ENCODE measurements at places on chromosomes 13 and 19.

DNA sequence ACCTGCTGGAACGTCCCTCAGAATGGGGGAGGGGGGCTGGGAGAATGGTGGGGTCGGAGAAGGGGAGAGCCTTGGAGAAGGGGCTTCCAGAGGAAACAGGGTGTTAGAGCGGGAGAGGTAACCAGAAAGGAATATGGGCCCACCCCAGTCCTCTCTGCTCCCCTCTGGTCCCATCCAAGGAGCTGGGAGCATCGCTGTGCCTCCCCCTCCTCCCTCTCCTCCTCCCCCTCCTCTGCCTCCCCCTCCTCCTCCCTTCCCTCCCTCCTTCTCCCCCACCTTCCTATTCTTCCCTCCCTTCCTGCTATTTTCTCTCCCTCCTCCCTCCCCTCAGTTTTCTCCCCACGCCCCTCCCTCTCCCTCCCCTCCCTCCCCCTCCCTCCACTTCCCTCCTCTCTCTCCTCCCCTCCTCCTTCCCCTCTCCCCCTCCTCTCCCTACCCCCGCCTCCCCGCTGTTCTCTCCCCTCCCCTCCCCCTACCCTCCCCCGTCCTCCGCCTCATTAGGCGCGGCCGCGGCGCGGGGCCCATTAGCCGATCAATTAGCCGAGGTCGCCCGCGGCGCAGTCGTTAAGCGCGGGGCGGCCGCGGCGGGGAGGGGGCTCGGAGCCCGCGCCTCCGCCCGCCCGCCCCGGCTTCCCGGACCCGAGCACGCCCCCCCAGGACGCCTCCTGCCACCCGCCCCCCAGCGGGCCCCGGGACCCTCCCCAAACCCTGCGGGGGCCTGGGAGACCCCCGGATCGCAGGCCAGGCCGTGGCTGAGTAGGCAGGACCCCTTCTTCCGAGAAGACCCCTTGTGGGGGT, 15.4 kb downstream of the TLE5 start:
- no peak for DNase-seq

DNA sequence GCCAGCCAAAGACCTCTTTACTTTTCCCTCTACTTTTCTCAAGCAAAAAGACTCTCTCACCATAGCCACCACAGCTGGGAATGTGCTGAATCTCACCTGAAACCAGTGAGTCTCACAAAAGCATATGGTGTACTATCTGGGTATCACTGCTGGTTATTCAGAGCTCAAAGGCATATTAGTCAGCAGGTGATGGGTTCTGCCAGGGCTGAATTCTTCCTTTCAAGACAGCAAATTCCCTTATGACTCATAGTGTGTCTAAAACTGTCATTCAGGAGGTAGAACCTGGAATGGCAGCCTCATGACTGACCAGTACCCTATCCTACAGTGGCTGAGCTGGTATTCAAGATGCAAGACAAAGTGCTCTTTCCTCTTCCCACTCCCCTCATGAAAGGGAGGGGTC, 2859.1 kb downstream of the PCDH9 start:
- no peak for DNase-seq

DNA sequence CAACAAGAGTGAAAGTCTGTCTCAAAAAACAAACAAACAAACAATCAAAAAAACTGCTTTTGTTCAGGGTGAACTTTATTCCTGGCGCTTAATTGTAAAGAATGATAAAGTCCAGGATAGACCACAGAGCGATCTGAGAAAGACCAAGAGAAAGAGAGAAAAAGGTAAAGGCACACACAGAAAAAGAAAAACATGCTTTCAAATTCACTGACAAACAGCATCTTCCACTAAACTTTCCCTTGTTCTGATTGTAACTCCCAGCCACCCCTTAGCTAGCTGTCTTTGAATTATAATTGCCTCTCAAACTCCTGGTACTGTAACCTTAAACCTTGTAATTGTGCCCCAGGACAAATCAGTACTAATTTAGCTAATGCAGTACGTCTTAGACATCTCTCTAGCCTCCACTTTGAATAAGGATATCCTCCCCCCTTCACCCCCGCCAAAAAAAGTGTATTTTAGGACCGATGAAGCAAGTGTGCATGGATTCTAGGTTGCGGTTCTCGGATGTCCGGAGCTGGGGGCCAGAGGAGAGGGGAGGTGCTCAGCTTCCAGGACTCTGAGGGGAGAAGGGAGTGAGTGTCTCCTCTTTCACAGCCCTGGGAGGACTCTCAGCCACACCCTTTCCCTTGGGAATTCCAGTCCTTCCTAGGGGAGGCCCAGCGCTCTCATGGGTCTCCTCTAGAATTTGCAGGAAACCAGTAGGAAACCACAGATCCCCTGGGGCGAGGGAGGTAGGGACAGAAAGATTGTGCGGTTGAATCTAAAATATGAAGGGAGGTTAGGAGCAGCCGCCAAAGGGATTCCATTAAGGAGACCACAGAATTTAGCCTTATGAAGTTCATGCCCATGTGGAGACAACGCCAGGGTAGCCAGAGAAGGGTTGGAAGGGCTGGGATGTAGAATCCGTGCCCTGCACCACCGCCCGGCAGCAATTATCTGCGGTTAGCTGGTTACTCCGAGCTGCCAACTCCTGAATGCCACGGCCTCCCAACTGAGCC, 19.7 kb downstream of the ZNF536 start:
- DNase-seq: no peak

DNA sequence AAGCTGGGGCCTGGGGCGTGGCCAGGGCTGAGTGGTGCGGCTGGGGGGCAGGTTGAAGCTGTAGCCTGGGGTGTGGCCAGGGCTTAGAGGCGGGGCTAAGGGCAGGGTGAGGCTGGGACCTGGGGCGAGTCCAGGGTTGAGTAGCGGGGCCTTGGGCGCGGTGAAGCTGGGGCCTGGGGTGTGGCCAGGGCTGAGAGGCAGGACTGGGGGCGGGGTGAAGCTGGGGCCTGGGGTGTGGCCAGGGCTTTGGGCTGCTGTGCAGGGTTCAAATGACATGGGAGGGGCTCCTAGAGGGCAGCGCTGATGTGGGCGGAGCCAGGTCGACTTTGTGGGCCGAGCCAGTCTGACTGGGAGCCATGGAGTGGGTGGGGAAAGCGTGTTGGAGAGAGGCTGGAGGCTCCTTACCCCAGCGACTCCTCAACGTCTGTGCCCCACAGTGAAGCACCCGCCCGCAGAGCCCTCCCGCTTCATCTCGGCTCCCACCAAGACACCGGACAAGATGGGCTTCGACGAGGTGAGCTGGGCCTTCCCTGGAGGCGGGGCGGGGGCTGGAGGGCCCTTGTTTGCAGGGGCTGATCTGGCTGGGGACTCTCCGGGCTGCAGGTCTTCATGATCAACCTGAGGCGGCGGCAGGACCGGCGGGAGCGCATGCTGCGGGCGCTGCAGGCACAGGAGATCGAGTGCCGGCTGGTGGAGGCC, 21.5 kb downstream of the COLGALT1 start:
- DNase-seq: no peak

DNA sequence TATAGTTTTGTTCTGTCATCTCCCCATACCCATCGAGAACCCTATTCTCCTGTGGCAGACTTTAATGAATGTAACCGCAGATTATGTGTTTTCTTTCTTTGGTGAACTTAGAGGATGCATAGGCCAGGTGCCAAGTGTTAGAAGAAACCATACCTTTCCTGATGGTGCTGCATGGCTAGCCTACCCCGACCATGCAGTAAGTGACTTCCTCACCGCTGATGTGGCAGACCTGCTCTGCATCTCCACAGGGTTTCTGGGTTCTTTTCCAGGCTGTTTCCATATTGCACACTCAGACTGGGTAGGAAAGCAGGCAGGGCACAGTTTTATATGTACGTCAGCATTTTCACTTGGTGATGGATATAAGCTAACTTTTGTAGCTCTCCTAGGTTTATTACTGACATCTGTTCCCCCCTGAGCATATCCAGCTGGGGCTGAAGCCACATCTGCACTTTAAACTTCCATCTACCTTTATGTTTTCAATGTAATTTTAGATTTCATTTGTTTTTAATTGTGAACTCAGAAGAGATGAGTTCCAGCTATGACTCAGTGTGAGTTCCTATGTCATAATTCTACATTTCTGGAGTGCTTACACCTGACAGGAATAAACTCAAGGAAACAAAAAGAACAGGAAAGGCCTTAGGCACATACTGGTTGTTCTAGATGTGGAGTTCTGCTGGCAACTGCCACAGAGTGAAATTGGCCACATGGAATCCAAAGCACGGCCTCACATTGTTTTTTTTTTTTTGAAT, 42.3 kb downstream of the LRCH1 start:
- DNase-seq: no peak

DNA sequence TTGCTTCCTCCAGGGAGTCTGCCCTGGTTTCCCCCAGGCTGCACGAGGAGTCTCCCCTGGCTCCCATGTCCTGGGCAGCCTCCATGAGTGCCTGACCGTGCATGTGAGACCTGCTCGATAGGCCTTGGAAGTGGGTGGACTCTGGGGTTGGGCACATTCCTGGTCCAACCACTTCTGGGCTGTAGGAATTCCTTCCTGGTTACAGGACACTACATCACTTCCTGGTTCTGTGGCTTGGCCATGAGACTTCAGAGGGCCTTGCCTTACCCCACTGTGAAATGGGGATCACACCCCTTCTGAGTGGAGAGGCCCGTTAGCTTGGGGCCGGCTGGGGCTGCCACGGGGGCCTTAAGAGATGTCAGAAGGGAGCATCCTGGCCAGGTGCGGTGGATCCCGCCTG, 4.0 kb upstream of the ZNF628 start:
- DNase-seq: no peak

DNA sequence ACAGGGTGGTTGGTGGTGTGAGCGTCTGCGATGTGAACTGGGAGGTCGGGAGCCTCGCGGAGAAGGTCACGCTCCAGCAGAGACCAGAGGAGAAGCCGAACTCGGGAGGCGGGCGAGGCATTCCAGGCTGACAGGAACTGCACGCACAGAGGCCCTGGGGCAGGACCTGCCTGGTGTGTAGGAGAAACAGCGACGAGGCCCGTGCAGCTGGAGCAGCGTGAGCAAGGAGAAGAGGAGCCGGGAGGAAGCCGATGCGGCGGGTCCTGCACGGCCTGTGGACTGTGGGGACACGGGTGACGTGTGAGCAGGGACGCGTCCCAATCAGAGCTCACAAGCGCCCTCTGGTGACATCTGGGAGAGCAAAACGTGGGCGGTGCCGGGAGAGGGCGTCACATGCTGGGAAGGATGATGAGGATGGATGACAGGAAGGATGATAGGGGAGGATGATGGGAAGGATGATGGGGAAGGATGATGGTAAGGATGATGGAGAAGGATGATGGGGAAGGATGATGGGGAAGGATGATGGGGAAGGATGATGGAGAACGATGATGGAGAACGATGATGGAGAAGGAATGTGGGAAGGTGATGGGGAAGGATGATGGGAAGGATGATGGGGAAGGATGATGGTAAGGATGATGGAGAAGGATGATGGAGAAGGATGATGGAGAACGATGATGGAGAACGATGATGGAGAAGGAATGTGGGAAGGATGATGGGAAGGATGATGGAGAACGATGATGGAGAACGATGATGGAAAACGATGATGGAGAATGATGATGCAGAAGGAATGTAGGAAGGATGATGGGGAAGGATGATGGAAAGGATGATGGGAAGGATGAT, 16.1 kb upstream of the MADCAM1 start:
- no peak for DNase-seq

DNA sequence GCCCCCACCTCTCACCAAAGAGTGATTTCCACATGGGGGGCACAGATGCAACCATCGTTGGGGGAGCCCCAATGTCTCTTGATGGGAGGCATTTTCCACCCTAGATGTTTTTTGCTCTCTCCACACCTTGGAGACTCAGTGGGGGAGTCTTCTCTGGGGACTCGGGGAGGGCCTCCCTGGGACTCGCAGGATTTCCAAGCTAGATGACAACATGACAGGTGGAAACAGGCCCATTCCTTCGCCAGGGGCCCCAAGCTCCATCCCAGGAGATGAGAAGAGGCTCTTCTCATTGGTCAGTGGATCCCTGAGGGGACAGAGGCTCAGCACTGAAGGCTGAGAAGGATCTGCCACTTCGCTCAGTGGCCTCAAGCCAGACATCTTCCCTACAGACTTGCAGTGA, 12.7 kb upstream of the KIR2DL4 start:
- no peak for DNase-seq

DNA sequence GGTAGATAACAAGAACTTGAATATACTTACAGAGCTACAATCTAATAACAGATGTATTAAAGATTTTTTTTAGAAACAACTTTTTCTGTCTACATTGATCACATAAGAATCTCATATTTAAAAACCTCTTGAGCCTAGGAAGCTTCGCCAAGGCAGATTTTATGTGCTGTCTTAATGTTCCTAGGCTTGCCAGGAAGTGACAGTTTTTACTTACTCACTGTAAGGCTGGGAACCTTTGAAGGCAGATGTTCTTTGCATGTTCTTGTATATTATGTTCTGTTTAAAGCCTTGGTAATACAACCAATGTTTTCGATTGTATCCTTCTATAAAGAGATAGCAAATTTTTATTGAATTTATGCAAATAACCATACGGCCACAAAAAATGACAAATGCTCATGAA, 492.7 kb downstream of the GPC5 start:
- no peak for DNase-seq

- DNase-seq: no peak
Observed at GRCh38 chr13:111006506-111007031, 91.7 kb upstream of the ANKRD10 start.

DNA sequence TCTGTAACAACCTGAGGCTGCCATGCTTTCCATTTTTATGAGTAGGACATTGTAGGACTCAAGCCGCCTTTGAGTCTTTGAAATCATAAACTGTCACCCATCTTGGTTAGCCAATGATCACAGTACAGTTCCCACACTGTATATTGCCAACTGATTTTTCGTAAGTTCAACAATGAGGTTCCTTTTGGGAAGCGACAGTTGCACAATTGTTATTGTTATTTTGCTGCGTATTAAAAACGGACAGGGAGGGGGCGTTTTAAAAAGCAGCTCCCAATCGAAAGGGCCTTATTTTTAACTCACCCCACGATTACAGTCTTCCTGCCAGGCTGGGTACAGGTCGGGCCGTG, 601 bp downstream of the SLC46A3 start:
- no peak for DNase-seq

- no peak for DNase-seq
Observed at GRCh38 chr13:76610819-76611415, 275.3 kb downstream of the KCTD12 start.
